ENCODE measurements at places on chromosomes 16 and 17.
A peak's percentile ranks its signal among the peaks of the same experiment; 100 is the strongest.

DNA sequence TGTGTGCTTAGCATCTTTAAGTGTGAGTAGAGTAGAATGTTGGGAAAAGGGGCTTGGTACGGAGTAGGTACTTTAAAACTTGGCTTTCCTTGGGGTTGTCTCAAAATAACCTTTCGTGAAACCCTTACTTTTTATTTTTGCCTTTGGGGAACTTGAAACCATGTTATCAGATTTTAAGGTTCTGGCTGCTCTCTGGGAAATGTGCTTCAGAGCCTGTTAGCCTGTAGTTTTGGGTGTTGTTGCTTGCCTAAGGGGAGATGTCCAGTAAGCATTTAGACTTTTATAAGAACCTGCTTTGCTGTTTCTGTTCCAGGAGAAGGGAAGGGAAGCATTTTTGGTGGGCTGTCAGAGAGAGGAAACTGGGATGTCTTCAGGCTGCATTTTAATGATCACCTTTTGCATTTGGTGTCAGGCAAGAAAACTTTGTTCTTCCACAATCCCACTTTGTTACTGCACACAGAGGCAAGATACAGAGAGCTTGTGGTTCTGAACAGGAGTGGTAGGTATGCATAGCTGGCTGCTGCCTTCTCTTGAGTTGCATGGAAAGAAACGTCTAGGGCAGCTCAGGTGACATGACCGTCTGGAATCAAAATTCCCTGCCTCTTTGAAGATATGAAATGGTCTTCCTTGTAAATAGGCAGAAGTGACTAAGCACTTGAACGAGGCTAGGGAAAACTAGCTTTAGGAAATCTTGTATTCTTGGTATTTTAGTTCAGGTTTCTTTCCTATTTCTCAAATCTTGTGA lies 1.7 kb downstream of the RABEP1 start:
- no peak for DNase-seq

- no peak for DNase-seq
Measured at GRCh38 chr16:676913-677312, 1.4 kb downstream of the RHBDL1 start.

DNA sequence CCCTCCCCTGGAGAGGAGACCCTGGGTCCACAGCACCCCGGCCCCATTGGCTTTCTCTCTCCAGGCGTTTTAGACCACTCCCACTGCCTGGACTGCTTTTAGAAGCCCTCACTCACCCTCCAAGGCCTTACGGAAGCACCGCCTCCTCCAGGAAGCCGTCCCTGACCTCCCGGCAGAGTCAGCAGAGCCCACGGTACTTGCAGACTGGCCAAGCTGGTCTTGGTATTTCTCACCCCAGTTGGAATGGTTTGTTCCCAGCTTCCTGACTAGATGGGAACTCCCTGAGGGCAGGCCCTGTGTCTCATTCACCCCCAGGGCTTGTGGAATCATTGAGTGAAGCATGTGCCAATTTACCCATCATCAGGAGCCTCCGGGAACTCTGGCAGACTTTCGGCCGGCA lies 9.2 kb downstream of the SCGB1C2 start:
- DNase-seq, result no peak

DNA sequence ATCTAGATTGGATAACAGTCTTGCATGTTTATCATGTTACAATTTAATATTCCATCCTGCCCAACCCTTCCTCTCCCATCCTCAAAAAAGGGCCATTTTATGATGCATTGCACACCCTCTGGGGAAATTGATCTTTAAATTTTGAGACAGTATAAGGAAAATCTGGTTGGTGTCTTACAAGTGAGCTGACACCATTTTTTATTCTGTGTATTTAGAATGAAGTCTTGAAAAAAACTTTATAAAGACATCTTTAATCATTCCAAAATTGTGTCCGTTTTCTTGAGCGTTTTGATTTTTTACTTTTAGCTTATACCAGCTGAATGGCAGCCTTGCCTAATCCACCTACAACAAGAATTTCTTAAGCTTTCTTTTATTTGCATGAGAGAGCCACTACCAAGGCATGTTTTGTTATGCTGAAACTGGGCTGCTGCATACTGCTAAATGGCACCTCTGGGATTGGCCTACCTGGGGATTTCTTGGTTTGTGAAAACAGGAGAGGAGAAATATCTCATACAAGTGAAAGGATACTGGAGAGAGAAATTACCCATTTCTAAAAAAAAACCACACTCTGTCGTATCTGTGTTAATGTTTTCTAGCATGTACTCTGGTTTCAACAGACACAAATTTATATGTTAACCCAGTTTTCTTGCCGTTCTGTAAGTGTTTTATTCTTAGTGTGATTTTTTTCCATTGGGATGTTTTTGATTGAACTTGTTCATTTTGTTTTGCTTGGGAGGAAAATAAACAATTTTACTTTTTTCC lies 52.2 kb downstream of the TUBD1 start:
- no peak for DNase-seq

DNA sequence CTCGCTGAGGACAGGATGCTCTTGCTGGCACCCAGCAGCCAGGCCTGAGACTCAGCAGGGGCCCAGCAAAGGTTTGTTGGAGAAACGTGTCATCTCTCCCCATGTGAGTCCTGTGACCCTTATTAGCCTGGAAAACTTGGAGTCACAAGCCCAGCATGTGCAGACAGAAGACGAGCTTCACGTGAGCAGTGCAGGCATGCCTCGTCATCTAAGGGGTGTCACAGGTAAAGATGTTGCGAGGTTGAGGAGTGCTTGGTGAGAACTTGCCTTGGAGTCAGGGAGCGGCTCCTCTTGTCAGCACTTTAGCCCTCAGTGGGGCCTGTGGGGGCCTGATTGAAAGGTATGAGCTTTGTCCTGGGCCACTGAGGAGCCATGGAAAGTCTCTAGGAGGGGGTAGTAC lies 2.1 kb upstream of the CTRL start:
- DNase-seq, result no peak

DNA sequence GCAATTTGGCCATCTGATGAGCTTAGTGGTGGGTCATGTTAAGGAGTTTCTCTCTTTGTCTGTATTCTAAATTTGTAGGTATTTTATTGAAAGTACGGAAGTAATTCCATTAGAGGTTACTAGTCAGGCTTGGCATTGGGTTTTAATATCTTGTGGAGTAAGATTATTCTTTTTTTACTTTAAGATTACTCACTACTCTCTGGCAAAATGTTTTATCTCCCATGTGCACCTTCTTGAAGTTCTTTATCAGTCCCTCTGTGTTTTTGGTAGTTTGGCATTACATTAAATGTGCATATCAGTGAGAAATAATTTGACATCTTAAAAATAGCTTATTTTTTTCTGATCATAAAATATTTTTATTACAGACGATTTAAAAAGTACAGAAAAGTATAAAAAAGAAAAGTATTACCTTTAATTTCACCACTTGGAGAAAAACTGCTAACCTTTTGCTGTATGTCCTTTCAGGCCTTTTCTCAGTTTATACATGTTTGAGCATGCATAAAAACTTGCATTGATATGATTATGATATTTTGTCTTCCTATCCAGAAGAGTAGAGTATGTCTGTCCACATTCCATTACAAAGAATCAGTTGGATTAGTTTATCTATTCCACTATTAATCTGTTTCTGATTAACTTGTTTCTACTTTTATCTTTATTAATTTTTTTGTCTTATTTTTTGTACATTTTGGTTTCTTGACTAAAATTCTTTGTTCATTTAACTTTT lies 198.3 kb downstream of the SPECC1 start:
- no peak for DNase-seq

GRCh38 chr17:66843627-66844026 lies 8.7 kb downstream of the CACNG5 start:
- DNase-seq, result no peak

DNA sequence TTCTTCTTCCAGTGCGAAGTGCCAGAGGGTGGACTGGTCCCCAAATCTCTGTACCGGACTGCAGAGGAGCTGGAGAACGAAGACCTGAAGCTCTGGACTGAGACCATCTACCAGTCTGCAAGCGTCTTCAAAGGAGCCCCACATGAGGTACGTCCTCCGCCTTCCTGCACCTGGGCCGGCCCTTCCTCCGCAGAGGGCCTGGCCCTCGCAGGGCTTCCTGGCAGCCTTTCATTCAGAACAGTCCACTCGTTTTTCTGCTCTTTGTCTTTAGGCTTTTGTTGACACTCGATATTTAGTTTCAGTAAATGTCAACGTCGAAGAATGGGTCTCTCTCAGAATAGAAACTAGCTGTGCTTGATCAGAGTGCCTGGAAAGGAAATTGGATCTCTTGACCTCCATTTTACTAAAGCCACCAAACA lies 68.6 kb downstream of the SEC14L1 start:
- no peak for DNase-seq

DNA sequence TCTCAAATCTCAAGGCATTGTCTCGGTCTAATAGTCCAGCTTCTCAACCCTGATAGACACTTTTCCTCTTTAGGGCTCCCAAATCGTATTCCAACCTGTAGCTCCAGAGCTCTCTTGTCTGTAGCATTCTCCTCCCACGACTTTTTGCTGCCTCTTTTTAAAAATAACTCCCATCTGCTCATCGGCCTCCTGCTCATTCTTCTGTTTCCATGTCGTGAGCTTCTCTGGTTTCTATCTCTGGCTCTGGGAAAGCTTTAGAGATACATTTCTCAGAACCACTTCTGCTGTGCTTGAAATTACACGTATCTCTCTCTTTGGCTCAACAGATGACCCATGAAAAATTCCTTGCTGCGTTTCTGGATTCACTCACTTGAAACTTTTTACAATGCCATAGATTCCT lies 609.6 kb upstream of the C16orf82 start:
- DNase-seq, result no peak

DNA sequence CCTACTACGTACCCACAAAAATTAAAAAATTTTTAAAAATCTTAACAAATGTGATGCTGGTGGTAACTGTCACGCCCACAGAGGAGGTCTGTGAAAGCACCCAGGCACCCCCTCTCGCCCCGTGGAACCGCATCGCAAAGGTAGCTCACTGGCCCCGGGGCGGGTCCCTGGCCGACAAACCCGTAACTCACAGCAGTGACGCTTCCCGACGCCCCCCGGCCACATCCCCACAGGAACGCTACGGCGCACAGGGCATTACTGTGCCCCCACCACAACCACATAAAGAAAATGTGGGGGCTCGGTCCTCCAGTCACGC lies 366 bp downstream of the ANKS3 start:
- no peak for DNase-seq

DNA sequence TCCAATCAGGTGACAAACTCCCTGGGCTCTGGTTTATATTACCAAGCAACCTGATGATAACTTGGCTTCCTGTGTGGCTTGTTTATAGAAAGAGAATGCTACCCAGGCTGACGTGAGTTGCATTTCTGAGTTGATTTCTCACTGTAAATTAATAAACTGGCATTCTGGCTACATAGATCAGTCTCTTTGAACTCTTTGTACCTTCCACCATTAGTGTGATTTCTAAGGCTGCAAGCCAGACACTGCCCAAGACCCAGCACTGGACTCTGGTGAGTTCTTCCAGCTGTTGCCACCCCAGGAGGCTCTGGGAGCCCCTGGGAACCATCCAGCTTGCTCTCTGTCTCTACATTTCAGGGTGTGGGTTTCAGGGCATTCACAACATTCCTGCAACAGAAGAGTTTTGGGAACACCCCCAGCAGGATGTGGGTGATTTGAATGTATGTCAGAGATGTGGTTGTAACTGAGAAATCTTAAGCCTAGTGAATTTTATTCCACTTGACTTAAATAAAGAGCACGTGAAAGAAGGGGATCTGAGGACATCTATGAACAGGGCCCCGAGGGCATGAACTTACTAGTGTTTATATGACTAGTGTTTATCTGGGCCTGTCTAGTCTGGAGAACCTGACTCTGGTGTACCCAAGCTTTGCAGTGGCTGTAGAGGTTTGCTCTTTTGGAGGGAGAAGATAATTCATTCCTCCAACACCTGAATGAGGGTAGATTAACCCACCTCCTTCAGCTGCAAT lies 30.3 kb upstream of the LRRC37A start:
- DNase-seq, result no peak

- DNase-seq, result no peak
Measured at GRCh38 chr17:79848370-79848766, 9.1 kb upstream of the CBX4 start.

GRCh38 chr17:59508999-59509625 lies 56.3 kb upstream of the DHX40 start:
- DNase-seq, result no peak

DNA sequence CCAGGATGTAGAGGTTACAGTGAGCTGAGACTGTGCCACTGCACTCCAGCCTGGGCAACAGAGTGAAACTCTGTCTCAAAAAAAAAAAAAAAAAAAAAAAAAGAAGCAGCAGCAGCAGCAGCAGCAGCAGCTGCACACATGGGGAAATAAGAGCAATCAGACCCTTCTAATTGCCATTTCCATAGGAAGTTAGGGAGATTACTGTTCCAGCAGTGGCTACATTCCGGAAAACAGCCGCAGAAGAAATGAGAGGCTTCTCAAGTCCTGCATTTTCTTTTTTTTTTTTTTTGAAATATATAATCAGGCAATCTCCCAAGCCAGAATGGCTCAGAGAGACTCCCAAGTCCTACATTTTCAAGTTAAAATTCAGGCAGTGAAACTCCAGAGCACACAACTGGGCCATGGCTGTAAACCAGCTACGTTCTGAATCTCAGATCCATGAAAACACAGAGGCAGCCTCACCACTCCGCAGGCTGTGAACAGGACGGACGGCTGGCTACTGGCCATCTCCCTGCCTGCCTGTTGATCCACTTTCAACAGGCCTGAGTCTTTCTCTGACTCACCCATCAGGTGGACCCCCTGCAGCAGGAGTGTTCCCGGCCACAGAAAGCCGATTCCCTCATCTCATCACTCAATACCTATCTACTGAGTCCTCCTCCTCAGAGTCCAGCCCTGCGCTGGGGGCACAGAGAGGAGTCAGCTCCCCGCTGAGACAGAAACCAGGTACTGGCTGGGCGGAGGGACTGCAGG lies 15.0 kb downstream of the TRPV1 start:
- DNase-seq, result no peak

- peak; percentile 26 for DNase-seq
Measured at GRCh38 chr17:76793775-76794174, 55.9 kb downstream of the MFSD11 start.

DNA sequence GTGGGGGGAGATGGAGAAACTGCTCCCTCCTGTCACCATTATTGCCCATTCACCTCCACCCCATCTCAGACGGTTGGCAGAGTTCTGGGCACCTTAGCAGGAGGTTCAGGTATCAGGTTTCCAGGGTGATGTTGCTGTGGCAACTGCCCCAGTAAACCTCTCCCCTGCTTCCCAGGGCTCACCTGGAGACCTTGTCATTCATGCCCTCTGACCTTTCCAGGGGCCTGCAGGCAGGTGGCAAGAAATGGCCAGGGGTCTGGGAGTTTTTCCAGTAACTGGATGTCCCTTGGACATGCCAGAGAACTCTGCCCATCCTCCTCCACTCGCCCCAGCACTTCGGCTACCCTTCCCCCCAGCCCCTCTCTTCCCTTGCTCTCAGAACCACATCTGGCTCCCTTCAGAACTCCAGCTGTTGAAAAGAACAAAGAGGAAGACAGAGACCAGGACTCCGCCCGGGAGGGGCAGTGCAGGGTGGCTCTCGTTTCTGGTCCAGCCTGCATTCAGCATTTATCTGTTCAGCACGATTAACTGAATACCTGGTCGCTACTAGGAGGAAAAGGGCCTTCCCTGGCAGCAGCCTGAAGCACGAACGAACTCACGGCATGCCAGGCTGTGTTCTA lies 8.5 kb downstream of the MLLT6 start:
- no peak for DNase-seq

GRCh38 chr16:48963901-48964615 lies 317.6 kb downstream of the CBLN1 start:
- DNase-seq, result no peak
